ENCODE measurements at places on chromosomes 5 and 9.

- peak; percentile 48 for DNase-seq
Observed at GRCh38 chr9:131279863-131280570, 3.7 kb upstream of the FAM78A start.

- DNase-seq: no peak
Observed at GRCh38 chr5:113612060-113612496, 98.6 kb downstream of the YTHDC2 start.

DNA sequence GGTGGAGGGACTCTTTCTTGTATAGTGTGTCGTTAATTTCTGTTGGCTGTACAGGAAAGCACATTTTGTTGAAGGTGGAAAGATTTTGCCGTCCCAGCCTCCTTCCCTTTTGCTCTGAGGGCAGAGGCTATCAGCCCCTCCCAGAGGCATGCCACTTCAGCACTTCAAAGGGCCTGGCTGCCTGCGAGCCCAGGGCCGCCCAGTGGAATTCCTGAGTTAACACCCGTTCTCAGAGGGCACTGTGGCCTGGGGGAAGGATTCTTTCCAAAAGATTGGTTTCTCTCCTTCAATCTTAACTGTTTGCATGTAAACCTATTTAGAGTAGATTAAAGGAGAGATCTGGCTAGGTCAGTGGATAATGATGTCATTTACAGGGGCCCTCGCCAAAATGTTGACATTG is 238.6 kb downstream of the FANCC start:
- DNase-seq: no peak

DNA sequence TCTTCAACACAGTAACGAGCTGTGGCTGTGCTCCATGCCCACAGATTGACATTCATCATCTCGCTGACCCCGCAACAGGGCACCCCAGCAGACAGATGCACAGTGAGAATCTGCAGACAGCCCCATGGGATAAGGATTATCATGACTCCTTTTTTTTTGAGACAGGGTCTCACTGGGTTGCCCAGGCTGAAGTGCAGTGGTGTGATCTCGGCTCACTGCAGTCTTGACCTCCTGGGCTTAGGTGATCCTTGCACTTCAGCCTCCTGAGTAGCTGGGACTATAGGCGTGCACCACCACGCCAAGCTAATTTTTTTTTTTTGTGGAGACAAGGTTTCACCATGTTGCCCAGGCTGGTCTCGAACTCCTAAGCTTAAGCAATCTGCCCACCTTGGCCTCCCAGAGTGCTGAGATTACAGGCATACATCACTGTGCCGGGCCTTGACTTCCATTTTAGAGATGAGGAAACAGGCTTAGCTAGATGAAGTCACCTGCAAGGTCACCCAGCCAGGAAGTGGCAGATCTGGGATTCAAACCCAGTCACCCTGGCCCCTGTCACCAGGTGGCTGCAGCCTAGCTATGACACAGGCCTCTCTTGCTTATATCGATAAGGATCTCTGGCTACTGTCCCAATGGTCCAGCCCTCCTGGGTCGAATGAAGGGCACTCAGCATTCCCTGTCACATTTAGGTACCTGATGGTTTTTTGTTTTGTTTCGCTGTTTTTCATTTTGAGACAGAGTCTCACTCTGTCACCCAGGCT is 5.1 kb downstream of the AIF1L start:
- DNase-seq: no peak

GRCh38 chr5:8012131-8012977 is 143.4 kb downstream of the MTRR start:
- no peak for DNase-seq

DNA sequence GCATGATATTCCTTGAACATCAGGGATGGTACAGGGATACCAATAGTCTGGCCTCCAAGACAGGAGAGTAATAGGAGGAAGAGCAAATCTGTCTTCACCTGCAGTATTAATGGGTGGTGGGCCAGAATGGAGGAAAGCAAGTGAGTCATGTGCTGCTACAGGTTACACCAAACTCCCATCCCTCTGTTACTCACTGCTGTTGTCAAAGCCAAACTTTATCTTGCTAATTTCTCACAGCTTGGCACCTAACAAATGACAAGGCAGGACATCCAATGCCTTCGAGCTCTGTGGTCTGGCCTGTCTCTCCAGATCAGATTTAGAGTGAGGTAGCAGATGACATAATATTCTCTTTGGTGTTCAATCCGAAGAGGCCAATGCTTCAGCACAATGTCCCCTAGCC is 26.8 kb downstream of the PLAC8L1 start:
- DNase-seq: no peak

DNA sequence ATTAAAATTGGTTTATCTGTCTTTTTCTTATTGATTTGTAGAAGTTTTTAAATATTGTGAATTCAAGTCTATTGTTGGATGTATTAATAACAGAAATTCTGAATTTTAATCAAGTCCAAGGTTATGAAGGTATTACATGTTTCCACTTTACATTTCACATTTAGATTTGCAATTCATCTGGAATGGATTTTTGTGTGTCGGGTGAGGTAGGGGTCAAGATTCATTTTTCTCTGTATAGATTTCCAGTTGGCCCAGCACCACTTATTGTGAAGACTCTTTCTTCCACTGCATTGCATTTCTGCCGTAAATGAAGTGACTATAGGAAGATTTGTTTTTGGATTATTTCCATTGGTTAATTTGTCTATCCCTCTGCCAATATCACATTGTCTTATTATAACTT is 35.5 kb upstream of the DMRT2 start:
- no peak for DNase-seq

- no peak for DNase-seq
Observed at GRCh38 chr9:13778631-13779030, 499.1 kb upstream of the MPDZ start.

- no peak for DNase-seq
Observed at GRCh38 chr5:159049844-159050315, 49.8 kb downstream of the EBF1 start.

- DNase-seq: no peak
Observed at GRCh38 chr5:125372694-125373631, 626.5 kb upstream of the ZNF608 start.

- no peak for DNase-seq
Observed at GRCh38 chr9:108043585-108043984, 554.0 kb upstream of the KLF4 start.

- DNase-seq: peak; percentile 16
Observed at GRCh38 chr5:177539411-177539810, 15.0 kb downstream of the FAM193B start.

GRCh38 chr9:127928676-127929624 is 1.6 kb downstream of the PIP5KL1 start:
- no peak for DNase-seq

DNA sequence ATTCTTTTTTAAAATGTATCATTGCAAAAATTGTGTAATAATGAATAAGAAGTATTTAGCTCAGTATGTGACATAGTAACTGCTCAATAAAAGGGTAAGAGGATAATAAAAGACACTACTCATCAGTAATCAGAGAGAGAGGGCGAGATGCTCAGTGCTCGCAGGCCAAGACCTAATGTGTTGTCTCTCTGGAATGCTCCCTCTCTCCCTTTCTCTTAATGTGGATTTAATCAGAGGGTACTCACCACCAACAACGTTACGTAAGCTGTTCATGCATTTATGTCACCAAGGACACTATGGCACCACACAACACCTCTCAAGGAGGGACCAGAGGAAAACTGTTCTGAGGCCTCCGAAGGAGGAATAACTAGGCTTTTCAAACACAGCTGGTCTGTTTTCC is 42.5 kb downstream of the WHRN start:
- DNase-seq: no peak

DNA sequence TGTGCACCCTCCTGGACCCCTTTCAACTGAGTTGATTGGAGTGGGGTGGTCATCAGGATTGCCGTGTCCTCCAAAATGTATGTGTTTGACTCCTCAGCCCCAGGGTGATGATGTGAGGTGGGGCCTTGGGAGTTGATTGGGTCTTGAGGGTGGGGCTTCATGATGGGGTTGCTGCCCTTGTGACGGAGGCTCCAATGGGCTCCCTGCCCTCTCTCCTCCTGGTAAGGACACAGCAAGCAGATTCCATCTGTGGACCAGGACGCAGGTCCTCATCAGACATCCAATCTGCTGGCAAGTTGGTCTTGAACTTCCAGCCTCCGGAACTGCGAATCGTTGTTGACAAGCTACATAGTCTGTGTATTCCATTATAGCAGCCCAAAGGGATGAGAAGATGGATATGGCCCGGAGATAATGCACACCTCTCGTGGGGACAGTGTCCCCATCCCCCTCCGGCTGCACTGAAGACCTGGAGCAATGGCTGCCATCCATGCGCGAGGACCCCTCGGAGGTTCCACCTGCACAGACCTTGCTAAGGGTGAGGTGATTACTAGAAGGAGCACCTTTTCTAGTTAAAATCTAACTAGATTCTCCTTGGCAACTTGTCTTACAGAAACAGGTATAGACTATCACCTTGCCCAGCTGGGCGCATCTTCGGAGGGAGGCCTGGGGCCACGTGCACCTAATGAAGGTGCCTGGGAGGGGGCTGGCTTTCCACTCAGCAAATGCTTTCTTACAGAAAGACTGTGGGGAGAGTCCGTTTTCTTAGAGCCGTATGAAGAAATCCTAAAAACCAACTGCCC is 75.7 kb upstream of the IRX4 start:
- no peak for DNase-seq

- no peak for DNase-seq
Observed at GRCh38 chr5:359301-359897, 37.9 kb downstream of the AHRR start.

DNA sequence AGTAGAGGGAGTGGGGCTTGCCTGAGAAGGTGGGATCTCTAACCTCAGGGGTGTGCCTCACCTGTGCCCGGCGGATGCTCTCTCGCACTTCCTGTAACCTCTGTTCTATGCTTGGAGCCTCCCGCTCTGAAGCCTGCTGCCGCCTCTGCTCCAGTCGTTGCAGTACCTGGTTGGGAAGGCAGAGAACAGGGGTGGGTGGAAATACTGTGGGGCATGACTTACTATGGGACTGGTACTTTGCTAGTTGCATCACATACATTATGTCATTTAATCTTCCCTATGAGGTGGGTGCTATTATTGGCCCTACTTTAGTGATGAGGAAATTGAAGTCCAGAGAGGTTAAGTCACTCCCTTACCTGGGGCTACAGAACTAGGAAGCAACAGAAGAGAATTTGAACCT is 5.2 kb downstream of the FCHSD1 start:
- no peak for DNase-seq

DNA sequence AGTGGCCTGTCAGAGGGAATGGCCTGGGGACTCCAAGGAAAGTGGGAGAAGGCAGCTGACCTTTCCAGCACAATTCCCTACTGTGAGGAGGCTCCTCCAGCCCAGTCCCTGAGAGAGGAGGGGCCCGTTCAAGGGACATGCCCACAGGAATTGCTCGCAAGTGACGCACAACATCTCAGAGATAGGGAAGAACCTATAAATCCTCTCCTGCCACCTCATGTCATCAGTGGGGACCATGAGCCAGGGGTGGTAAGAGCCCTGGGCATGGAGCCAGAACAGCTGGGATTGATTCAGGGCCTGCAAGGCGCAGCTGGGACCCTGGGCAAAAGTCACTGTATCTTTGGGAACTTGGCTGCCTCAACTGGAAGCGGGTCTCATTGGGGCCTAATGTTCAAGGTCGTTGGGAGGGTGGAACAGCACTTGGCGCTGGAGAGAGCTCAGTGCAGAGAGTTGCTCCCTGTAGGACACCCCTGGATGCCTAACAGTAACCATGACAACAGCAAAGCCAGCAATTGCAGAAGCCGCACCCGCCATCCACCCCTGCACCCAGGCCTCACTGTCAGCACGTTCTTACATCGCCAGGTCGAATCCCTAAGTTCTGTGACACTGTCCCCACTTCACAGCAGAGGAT is 41.3 kb upstream of the ORM1 start:
- DNase-seq: peak; percentile 75

- DNase-seq: peak; percentile 87
Observed at GRCh38 chr9:34654323-34655051, 2.5 kb downstream of the IL11RA start.

GRCh38 chr9:426264-426663 is 211.6 kb downstream of the DOCK8 start:
- no peak for DNase-seq

- no peak for DNase-seq
Observed at GRCh38 chr9:106622164-106622487, 240.8 kb upstream of the ZNF462 start.

GRCh38 chr9:136835932-136836904 is 6.1 kb upstream of the AJM1 start:
- peak; percentile 30 for DNase-seq

- no peak for DNase-seq
Observed at GRCh38 chr5:149605998-149606724, 24.9 kb downstream of the ARHGEF37 start.
